ENCODE measurements at places on chromosomes 6 and 20. TPM values are rescaled to one million over a fixed set of nuclear protein-coding genes. Genes with fewer than 3 reads are reported as not detected.

Gene POM121L2
- not detected for total RNA-seq

Gene FUT9
- not detected for total RNA-seq

Gene CRISP1
- total RNA-seq, result not detected

Gene DEFB124
- not detected for total RNA-seq

Gene PGBD1
- 2.6 TPM for total RNA-seq

Gene PAK5
- not detected for total RNA-seq
